ENCODE measurements at places on chromosomes 2 and 18. TPM values are rescaled to one million over a fixed set of nuclear protein-coding genes. Genes with fewer than 3 reads are reported as not detected.

GRCh38 chr18:62281684-62282083 lies 43.4 kb upstream of the TNFRSF11A start:
- DNase-seq = no peak

ERFE gene
- total RNA-seq = 0.51 TPM

DNA sequence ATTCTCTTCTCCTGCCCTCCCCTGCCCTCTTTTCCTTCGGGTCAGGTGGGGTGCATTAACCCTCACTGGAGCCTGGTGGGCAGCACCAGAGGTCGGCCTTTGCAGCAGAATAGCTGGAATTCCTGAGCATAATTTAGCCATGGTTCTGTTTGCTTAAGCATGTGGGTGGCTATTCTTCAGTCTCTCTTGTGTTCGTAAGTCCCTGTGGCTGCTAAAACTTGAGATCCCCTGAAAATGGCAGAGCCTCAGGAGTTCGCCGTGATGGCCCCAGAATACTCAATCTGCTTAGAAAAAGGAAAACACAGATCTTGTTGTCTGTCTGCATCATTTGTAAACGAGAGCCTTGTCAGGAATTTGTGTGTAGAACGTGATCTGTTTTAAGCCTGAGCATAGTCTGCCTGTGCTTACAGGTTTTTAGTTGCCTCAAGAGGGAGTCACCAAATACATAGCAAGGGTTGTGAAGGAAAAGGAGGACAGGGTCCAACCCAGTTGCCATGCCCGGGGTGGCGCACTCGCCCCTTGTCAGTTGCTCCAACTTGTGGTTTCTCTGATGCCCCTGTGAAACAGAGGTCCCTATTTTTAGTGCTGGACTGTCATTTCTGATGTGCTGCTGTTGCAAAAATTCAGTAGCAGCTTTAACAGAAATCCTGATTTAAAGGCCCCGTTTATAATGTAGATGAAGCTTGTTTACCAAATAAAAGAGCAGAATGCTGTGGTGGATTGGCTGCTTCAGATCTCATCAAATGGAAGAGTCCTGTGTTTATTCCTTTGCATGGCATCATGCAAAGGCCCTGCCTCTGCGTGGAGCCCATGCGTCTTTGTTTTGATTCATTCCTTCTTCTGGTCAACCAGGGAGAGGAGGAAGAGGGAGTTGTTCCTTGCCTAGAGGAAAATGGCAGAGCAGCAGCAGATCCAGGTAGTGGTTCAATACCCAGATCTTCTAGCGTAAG lies 74.8 kb downstream of the WDSUB1 start:
- no peak for DNase-seq

DLX1 gene
- not detected for total RNA-seq

DNA sequence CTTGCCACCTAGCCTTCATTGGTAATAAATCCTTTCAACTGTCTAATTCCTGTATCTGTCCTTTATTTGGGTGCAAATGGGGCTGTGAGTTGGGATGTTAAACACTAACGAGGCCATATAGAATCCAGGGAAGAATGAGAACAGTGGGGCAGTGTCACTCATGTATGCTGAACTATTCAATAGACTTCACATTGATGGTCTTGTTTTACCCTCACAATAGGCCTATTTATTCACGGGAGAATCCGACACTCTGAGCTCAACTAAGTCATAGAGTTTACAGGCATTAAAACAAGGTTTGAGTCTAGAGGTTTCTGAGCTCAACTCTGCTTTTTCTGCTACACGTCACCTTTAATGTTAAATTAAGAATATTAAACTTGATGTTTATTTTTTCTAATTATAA lies 421.6 kb downstream of the SOX11 start:
- no peak for DNase-seq

CRYBA2 gene
- not detected for total RNA-seq

DNA sequence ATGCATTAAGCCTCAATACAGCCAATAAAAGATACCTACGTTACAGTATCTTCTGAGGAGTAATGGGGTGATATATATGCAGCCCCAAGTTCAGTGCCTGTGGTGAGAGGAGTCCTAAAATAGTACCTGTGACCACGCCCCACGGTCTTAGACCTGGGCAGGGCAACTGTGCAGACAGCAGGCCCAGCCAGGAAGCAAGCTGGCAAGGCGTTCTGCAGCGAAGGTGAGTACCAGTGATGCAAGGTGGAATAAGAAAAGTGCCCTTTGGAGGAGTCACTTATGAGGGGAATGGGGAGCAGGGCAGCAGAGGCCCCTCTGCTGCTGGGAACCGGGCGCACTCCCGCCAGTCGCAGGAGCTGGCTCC lies 12.7 kb upstream of the MAP3K2 start:
- no peak for DNase-seq

DNA sequence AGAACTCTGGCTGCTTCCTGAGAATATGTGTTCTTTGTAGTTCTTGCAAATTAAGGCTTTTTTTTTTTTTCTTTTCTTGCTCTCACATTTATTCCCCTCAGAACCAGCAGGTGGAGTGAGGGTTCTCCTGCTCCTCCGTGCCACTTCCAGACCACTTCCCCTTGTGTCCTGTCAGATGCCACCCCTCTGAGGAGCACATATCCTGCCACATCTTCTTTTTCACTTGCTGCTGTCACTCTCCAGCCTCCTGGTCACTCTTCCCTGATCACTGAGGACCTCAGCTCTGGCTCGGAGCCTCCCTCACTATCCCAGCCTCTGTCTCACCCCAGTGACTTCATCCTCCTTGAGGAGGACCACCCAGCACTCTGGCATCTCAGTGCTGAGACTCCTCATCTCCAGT lies 100.5 kb downstream of the TACR1 start:
- DNase-seq = no peak

Data from Right ventricle myocardium inferior (tissue), 1 donor.